ENCODE measurements at places on chromosomes 7 and 10.

DNA sequence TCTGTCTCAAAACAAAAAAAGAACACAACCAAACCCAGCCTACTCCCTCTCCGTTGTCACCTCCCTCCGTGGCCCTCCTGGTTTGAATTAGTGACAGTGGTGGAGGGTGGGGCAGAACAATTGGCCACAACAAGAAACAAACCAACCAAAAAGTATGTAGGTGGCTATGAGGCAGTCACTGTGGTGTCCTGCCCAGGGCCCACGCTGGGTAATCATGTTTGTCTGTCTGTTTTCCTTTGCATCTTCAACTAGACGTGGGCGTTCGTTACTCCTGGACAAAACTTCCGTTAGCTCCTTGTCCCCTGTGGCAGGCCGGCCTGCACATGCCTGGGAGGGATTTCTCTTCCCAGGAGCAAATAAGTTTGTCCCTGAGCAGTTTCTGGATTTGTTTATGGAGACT is 78.4 kb downstream of the XRCC2 start:
- DNase-seq, result no peak

GRCh38 chr10:62348029-62348428 is 26.1 kb upstream of the ZNF365 start:
- DNase-seq, result no peak

GRCh38 chr7:36906956-36907635 is 182.8 kb upstream of the AOAH start:
- DNase-seq, result no peak

DNA sequence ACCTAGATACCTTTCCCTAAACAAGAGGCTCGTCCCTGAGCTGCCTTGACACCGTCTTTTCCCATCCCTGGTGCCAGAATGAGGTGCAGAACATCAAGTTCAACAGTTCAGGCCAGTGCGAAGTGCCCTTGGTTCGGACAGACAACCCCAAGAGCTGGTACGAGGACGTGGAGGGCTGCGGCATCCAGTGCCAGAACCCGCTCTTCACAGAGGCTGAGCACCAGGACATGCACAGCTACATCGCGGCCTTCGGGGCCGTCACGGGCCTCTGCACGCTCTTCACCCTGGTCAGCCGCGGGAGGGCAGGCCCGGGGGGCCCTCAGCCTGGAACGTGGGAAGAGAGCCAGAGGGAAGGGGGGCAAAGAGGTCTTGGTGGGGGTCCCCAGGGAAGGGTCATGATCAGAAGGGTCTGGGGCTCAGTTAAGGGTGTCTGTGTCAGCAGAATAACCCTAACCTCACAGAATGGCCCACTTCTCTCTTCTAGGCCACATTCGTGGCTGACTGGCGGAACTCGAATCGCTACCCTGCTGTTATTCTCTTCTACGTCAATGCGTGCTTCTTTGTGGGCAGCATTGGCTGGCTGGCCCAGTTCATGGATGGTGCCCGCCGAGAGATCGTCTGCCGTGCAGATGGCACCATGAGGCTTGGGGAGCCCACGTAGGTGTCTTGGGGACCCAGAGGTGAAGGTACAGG is 16.8 kb downstream of the SMO start:
- DNase-seq, result no peak

DNA sequence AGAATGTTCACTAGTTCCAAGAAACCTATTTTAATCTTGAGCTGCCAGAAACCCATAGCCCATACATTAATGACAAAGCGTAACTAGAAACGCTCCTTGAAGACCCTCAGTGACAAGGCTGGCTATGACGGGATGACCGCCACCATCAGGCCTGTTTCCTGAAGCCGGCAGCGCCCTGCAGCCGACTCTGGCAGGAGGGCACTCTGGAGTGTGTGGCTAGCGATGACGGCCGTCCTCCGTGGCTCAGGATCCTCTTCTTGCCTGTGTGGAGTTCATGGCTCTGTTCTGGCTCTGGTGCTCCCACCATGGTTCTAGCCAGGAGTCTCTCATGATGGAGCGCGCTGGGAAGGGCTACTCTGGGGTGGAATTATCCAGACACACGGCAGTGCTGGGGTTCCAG is 224.1 kb downstream of the ADARB2 start:
- DNase-seq, result no peak
